M059J (cell line): ENCODE measurements at places on chromosomes 4 and X.

DNA sequence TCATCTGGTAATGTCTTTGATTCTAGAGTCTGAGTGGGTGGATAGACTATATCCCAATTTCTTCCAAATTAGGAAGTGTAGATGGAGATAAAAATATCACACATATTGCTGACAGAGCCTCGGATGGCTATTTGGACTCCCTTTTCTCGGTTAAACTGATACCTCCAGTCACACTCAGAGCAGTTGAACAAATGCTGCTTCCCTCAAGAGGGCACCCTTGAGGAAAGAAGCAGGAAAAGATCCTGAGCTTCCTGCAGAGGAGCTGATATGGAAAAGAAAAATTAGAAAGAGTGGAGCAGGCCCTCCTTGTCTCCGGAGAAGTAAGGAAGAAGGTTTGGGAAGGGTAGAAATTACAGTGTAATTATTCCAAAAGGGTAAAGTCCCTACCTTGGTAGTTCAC, 96.2 kb upstream of the CCSER1 start:
- DNase-seq = peak; percentile 1

- no peak for DNase-seq
Observed at GRCh38 chrX:107704181-107704580, 71.4 kb downstream of the TSC22D3 start.

- DNase-seq = no peak
Observed at GRCh38 chr4:4539481-4539880, 2.4 kb downstream of the STX18 start.

- peak; percentile 98 for DNase-seq
Observed at GRCh38 chrX:134807039-134807729, 148.9 kb upstream of the PLAC1 start.

GRCh38 chr4:169017971-169018370, 7.9 kb upstream of the CBR4 start:
- no peak for DNase-seq

GRCh38 chr4:146132445-146132844, 43.1 kb upstream of the LSM6 start:
- DNase-seq = peak; percentile 9

GRCh38 chrX:130174045-130174704, 2.4 kb downstream of the RAB33A start:
- DNase-seq = peak; percentile 92

GRCh38 chrX:67714004-67714403, 170.2 kb downstream of the AR start:
- DNase-seq = no peak

GRCh38 chr4:19879330-19879729, 372.4 kb upstream of the SLIT2 start:
- peak; percentile 59 for DNase-seq

DNA sequence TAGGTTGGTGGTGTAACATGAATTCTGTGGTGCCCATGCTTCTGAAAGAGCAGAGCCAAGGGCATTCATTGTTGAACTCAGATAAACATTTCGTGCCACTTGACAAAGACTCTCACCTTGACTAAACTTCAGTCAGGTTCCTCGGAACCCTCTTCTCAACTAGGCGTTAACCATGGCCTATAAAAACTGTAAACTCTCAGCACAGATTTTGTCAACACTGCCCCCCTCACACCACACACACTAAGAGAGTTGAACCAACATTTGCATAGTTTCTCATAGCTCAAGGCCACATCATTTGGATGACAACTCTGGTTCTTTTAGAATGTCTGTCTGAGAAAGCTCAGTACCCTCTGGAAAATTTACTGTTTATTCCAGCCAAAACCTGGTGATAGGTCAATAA, 28.1 kb downstream of the CASP6 start:
- no peak for DNase-seq

- DNase-seq = no peak
Observed at GRCh38 chrX:153420851-153421599, 9.8 kb downstream of the ZFP92 start.

DNA sequence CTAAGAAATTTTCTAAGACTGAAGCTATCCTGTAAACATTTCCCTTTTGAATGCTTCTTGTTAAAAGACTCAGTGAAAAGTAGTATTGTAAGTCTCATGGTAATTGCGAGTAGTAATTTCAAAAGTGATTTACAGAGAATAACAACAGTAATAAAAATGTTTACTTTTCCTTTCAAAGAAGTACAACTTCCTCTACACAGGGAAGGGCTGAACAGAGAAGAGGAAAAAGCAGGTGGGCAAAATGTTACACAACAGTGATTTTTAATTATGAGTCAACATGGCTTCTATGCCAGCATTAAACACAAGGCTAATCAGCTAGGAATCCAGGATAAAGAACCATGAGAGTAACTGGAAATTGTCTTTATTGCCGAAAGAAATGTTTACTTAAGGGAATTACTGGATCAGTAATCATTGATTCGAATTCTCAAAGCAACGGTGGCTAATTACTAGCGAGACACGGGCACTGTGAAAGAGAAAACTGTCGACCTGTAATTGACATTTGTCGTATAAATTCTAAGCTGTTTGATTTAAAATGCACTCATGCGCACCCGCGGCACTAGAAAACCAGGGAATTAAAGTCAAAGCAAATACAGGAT, 15.4 kb downstream of the UTP3 start:
- peak; percentile 47 for DNase-seq

DNA sequence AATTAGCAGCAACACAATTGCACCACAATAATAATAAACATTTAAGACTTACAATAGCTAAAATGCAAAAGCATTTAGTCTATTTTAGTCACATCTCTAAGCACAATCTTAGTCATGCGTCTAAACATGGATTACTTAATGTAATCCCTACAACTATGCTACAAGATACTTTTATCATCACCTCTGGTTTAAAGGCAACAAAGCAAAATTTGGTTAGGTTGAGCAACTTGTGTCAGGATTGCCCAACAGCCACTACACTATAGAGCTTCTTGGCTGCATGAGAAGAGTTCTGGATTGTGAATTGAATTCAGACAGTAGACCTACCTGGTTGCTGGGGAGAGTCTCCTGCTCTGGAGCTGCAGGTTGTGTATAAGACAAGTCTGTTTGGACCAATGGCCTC, 146.5 kb upstream of the PUDP start:
- DNase-seq = no peak

DNA sequence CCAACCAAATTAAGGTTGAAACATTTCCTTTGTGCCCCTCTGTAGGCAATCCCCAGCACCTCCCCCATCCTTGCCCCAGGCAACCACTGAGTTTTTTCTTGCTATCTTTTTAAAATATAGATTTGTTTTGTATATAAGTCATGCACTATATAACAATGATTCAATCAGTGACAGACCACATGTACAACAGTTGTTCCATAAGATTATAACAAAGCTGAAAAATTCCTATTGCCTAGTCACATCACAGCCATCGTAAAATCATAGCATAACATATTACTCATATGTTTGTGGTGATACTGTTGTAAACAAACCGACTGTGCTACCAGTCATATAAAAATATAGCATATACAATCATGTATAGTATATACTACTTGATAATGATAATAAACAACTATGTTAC, 211.9 kb upstream of the NRK start:
- DNase-seq = no peak

DNA sequence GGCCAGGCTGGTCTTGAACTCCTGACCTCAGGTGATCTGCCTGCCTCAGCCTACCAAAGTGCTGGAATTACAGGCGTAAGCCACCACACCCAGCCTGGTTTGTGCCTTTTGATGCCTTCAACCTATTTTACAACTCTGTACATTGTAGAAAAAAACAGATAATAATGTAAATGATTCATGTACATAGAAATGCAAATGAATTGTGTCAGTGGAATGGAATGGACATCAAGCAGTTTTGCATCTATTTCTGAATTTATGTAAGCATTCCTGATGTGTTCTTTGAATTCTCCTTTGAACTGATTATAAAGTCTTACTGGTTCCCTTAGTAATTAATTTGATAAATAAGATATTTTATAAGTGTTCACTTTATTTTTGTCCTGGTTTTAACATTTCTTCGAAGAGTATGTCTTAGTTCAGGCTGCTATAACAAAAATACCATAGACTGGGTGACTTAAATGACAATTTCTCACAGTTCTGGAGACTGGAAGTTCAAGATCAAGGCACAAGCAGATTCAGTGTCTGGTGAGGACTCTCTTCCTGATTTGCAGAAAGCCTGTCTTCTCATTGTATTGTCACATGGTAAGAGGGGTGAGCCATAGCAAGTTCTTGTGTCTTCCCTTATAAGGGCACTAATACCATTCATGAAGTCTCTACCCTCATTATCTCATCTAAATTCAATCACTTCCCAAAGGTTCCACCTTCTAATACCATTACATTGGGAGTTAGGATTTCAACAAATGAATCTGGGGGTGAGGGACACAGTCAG, 162.2 kb upstream of the S100G start:
- no peak for DNase-seq

GRCh38 chr4:99462875-99463464, 27.8 kb upstream of the ADH7 start:
- DNase-seq = peak; percentile 56

DNA sequence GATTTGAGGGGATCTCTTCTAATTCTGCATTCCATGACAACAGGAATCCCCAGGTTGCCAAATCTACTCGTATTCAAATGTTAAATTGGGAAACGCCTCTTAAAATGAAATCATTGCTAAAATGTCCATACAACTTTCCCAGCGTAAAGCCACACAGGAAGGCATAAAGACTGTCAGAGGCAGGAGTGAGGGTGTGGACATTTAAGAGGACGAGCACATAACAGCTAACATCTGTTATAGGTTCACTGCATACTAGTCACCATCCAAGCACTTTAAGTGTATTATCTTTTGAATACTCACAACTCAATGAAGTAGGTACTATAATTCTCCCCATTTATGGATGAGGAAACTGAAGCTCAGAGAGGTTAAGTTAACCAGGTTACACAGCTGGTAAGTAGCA, 35.6 kb downstream of the ATG4A start:
- DNase-seq = no peak

DNA sequence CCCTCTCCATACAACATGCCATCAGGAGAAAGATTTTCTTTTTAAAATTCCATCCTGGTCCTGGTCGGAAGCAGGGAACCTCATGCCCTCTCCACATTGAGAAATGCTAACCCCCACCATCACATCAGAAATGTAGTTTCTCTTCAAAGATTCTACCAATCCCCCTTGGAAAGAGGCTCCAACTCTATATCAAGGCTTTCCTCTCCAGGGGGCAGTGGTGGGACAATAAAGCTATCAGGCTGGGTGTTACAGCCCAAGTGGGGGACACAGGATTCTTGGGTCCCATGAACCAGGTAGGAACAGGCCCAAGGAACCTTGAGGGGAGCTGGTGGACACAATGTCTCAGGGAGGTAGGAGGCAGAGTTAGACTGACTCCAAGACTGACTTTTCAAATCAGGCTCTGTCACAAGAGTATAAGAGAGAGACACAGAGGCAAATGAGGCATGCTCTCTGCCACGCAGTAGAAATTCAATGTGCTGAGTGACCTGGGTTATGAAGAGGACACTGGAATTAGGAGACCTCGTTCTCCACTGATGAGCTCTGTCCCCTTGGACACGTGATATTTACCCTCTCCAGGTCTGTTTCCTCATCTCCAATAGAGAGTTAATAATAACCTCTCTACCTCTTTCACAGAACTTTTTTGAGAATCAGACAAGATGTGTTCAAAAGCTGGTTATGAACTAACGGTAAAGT, 4.5 kb downstream of the GJB1 start:
- DNase-seq = no peak

DNA sequence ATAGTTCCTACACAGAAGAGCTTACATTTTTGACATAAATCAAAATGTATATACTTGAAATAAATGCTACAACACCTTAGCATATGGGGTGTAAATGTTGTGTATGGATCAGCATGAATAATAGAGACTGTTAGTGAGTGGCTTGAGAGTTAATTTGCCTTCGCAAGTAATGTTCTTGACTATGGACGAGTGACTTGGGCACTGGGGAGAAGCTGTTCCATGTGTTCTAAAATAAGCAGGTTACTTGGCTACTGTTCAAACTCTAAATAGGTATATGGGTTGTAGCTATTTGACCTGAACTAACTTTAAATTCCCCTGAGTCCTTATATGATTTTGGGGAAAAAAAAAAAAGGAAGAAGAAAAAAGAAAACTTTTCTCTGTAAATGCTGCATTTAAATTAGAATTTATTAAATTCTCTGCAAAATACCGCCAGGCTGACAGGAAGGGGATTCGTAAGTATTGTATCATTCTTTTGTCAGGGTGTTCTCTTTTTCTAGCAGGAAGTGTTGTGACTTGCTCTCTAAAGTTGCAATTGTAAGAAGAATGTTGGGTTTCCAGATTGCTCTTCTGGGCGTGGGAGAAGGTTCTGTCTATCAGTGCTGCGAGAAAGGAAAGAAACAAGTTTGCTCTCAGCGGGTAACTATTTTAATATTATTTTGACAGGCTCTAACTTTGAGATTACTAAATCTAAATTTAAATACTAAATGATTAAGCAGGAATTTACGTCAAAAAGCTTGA, 32.2 kb downstream of the PLS3 start:
- peak; percentile 77 for DNase-seq

GRCh38 chr4:40736910-40737309, 12.8 kb upstream of the NSUN7 start:
- DNase-seq = peak; percentile 60

GRCh38 chrX:23134136-23134535, 134.4 kb downstream of the DDX53 start:
- DNase-seq = no peak

- no peak for DNase-seq
Observed at GRCh38 chrX:104707042-104707441, 141.0 kb downstream of the IL1RAPL2 start.

DNA sequence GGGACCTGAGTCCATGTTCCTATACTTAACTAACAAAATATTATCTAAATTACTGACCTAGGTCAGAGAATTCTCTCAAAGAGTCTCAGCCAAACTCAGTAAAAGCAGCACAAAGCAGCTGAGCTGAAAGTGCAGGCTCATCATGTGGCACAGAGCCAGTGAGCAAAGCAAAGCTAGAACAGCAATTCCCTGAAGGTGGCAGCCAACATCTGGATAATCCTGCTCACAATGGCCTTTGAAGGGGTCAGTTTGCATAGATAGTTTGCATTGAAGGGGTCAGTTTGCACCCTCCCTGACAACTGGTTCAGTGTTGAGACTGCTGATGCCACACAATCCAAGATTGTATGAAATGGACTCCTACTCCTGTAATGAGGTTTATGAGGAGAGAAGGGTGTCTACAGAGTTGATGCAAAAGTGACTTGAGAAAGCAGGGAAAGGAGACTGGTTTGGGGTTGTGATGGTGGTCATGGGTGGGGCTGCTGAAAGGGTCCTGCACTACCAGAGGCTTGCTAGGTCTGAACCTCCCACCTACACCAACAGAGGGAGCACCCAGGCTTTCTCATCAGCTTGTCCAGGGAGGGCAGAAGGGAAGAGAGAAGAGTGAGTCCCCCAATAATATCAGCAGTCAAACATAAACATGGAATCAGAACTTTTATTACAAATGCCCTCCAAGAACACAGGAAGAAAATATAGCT, 39.7 kb downstream of the TRIM61 start:
- peak; percentile 20 for DNase-seq

GRCh38 chr4:26931451-26931850, 70.8 kb downstream of the STIM2 start:
- no peak for DNase-seq

DNA sequence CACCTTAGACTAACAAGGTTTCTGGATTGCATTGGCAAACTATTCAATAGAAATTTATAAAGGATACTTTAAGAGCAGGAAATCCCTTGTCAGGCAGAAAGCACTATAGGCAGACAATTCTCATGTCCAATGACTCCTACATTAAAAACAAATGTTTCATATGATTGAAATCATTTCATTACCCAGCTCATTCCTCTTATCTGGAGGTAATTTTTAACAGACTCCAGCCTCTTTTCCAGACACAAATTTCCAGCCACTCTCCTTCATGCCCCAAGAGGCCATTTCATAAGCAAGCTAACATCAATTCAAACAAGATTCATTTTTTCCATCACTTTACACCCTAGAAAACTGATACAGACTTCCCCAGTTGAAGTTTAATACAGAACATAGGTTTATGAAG, 495.1 kb upstream of the FRG1 start:
- no peak for DNase-seq
